Right ventricle myocardium inferior (tissue), 1 donor: ENCODE measurements at places on chromosomes 13 and 19. TPM values are rescaled to one million over a fixed set of nuclear protein-coding genes. Genes with fewer than 3 reads are reported as not detected.

Gene CD177
- 0.16 TPM for total RNA-seq

- DNase-seq: no peak
Measured at GRCh38 chr13:59340151-59340550, 823.6 kb downstream of the DIAPH3 start.

DNA sequence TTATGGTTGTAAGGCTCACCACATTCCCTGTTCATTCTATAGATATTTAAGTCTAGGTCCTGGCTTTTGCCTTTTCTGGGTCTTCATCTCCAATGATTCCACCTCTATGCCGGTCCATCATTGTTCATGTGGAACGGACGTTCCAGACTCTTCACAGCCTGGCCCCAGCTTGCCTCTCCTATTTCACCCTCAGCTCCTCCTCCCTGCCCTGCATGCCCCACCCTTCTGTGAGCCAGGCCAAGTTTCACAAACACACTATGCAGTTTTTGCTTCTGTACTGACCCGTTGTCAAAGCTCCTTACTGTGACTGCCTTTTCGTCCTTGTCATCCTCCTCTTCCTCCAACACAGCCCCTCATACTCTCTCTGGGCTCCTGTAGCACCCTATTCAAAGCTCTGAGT lies 31.3 kb downstream of the TEX26 start:
- DNase-seq: no peak

DNA sequence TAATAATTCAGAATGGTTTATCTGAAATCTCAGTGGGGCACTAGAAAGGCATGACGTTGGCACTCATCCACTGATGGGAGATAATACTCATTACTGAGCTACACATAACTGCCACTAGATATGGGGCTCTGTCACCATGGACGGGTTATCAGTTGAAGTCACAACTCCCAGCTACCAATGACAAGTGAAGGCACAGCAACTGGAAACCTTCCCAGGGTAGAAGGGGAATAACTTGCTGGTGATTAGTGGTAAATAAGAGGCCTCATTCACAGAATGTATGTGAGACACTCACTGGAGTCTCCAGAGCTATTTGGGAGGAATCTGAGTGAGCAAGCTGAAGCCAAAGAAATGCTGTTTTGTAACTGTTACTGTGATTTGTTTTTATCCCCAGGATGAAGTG lies 249.6 kb downstream of the ENOX1 start:
- no peak for DNase-seq

DNA sequence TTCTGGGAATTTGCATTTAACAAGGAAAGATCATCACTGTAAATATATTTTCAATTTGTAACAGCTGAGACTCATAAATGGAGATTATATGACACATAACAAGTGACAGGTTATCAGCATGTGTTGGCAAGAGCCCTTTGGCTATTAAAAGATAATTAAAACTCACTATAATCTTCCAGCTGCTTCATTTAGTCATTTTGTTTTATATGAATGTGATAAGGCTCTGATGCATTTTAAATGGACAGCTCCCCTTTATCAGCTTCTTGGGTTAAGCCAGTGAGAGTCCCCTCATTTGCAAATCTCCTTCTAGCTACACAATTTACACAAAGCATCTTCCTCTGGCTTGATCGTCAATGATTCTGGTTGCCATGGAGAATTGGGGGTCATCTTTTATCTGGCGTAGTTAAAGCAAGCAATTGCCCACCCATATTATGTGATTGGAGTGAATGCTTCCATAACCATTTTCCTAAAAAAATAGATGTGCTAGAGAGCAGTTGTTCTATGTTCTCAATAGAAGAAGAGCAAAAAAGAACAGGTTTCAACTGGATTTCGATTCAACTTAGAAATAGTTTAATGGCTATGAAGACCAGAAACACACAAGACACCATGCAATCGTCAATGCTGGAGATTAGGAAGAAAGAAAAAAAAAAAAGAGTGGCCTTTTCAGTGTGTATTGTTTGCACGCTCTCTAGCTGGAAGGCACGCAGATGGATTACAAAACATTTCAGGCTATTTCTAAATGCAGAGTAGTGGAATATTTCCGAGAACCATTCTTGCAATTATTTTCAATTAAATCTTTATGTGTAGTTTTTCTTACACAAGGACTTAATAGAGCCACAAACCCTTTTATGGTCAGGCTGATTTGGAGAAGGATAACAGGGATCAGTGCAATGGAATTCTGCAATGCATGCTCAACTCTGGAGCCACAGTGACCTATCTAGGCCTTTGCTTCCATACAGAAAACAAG lies 27.4 kb downstream of the STARD13 start:
- DNase-seq: no peak

GRCh38 chr13:19586904-19587634 lies 25.7 kb upstream of the TPTE2 start:
- DNase-seq: no peak

- no peak for DNase-seq
Measured at GRCh38 chr13:35208587-35208986, 266.5 kb downstream of the NBEA start.

DNA sequence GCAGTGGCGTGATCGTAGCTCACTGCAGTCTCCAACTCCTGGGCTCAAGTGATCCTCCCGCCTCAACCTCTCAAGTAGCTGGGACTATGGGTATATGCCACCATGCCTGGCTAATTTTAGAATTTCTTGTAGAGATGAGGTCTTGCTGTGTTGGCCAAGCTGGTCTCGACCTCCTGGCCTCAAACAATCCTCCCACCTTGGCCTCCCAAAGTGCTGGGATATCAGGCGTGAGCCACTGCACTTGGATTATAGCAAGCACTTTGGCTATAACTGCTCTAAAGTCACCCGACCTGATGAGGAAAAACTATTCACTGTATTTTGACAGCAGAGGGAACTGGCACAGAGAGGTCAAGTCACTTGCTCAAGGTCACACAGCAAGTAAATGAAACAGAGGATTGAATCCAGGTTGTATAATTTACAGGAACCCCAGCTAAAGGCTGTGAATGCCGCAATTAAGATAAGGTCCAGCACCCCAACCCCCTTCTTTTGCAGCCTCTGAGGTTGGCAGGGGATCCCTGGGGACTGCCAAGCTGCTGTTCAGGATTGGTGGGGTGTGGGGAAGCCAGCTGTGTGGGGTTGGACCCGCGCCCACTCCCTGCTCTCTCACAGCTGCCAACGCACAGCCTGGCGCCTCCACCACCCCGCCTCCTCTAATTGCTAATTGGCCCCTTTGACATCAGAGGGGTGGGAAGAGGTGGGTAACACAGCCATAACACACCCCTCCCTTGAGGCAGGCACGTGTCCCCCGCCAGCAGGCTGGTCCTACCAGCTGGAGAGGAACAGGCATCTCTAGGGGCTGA lies 6.0 kb downstream of the TMIGD2 start:
- DNase-seq: no peak

- DNase-seq: peak; percentile 92
Measured at GRCh38 chr13:40664350-40665125, 1.9 kb downstream of the FOXO1 start.

Gene PLA2G4C
- total RNA-seq: 40.8 TPM

GRCh38 chr13:84129966-84130365 lies 247.7 kb upstream of the SLITRK1 start:
- DNase-seq: no peak

DNA sequence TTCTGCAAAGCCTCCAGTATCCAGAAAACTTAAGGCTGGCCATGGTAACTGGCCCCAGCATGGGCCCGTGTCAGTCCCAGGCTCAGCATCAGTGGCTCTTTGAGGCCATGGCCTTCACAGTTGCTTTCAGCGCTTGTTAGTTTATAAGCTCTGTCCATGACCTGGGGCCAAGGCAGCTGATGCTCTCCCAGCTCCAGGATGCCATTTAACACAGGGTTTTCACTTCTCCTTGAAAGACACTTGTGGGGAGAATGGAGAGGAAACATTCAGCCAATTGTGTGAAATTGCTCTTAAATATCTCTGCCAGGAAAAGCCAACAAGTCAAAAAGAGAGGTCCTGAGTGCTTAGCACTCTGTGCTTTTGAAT lies 321.3 kb downstream of the FOXO1 start:
- DNase-seq: no peak

DNA sequence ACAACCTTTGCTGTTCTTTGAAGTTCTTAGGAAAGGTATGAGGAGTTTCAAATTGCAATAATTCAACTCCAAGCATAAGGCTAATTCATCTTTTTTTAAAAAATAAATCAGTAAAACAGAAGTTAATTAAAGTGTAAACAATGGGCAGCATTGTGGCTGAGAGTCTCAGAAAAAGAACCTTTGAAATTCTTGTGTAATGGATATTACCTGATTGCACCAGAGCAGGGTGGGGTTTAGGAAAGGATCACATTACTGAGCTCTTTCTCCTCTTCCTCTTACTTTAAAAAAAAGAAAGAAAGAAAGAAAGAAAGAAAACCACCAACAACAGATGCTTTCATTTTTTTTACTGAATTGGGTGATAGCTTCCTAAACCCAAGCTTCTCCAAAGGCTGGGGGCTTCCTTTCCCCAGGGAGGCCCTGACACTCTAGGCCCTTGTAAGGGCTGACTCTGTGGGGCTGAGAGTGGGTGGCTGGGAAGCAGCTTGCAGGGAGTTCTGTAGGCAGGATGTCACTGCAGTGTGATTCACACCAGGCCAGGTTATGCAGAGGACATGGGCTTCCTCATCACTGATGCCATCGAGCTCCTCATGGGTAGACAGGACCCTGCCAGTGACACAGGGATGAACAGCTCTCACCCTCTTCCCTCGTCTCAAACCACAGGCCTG lies 564.5 kb downstream of the FGF9 start:
- DNase-seq: no peak

Gene WTIP
- total RNA-seq: 21.8 TPM

GRCh38 chr13:97124915-97125809 lies 97.0 kb upstream of the MBNL2 start:
- no peak for DNase-seq
